Activated T-cell treated with anti-CD3 and anti-CD28 coated beads, Interleukin-2, amount 50 U/mL, for 24 hours (primary cell): ENCODE measurements at places on chromosomes 11 and 22.

DNA sequence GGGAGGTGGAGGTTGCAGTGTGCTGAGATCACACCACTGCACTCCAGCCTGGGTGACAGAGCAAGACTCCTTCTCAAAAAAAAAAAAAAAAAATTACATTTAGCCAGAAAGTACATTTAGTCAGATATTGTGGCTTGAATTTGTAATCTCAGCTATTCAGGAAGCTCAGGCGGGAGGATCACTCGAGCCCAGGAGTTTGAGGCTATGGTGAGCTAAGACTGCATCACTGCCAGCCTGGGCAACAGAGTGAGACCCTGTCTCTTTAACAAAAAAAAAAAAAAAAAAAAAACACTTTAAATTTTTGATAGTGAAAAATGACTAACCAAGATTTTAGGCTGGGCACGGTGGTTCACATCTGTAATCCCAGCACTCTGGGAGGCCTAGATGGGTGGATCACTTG, 27.3 kb downstream of the MRTFA start:
- no peak for DNase-seq

DNA sequence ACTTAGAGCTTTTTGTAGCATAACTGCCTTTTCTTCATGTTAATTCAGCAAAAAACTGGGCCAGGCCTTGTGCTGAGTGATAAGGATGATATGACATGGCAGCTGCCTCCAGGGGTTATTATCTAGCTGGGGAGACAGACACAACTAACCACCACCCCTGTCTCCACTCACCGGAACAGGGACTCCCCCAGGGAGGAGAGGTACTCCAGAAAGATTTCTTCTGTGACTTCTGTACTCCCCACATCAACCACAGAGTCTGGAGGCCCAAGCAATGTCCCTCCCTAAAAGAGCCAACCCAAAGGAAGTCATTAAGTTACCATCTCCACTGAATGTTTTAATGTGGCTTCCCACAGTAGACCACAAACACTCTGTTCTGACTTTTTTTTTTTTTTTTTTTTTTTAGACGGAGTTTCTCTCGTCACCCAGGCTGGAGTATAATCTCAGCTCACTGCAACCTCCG, 14.3 kb upstream of the PMM1 start:
- DNase-seq: peak; percentile 60

GRCh38 chr11:127844876-127845275, 742.5 kb downstream of the ETS1 start:
- no peak for DNase-seq

DNA sequence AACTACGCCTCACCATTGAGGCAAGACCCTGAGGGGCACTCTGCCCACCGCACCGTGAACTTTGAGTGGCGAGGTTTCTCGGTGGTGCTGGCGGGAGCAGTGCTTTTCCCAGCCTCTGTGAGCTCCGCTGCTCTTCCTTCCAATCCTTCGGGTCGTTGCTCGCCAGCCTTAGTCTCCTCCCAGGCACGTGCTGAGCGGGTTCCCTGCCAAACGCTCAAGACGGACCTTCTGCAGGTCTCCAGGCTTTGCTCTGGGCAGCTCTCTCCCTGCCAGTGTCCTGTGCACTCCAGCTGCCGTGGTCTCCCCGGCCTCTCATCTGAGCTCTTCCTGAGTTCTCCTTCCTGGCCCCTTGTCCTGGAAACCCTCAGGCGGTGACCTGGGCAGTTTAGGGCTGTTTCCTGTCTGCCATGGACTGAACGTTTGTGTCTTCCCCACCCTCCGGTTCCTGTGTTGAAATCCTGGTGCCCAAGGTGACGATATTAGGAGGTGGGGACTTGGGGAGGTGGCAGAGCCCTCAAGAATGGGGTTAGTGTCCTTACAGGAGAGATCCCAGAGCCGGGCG, 11.2 kb upstream of the MUC6 start:
- DNase-seq: peak; percentile 19

GRCh38 chr11:130451231-130452019, 3.0 kb downstream of the ADAMTS15 start:
- DNase-seq: no peak

- DNase-seq: no peak
These were observed 3.4 kb downstream of the OR10AG1 start for GRCh38 chr11:55966391-55966790.

DNA sequence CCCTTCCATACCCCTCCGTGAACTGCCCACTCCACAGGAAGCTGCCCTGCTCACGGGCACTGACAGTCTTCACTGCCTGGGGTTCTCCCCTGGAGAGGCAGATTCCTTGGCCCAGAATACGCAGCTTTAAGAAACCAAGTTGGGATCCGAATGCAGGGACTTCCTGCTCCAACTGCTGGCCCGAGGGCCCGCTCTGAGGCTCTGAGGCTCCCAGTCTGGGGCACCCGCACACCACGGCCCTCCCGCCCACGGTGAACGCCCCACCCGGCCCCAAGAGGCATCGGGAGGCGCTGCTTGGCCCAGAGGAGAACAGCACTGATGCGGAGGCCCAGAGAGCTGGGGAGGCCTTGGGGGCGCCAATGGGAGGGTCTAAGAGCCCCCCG, 42.3 kb downstream of the IGF2 start:
- DNase-seq: no peak

DNA sequence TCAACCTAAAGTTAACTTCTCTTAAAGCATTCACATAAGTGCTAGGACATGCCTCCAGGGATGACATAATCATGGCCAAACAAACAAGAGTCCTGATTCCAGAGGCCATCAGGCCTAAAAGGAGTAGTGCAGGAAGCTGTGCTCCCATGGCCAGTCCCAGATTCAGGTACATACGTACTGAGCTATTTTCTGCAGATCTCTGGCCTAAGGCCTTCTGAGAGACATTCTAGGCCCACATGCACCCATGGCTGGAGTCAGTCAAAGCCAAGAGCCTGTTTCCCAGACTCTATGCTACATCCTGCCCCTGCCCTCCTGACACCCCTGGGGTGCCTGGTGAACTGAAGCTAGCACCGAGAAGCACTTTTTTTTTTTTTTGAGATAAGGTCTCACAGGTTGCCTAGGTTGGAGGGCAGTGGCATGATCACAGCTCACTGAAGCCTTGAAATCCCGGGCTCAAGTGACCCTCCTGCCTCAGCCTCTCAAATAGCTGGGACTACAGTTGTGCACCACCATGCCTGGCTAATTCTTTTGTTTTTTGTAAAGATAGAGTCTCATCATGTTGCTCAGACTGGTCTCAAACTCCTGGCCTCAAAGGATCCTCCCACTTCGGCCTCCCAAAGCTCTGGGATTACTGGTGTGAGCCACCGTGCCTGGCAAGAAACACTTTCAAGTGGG, 553 bp downstream of the CD3D start:
- DNase-seq: no peak

- DNase-seq: no peak
These were observed 169.6 kb upstream of the PGR start for GRCh38 chr11:101299210-101299609.

- DNase-seq: no peak
These were observed 61.0 kb upstream of the BIRC3 start for GRCh38 chr11:102256251-102256650.

GRCh38 chr11:1746956-1747752, 3.2 kb downstream of the IFITM10 start:
- peak; percentile 26 for DNase-seq

DNA sequence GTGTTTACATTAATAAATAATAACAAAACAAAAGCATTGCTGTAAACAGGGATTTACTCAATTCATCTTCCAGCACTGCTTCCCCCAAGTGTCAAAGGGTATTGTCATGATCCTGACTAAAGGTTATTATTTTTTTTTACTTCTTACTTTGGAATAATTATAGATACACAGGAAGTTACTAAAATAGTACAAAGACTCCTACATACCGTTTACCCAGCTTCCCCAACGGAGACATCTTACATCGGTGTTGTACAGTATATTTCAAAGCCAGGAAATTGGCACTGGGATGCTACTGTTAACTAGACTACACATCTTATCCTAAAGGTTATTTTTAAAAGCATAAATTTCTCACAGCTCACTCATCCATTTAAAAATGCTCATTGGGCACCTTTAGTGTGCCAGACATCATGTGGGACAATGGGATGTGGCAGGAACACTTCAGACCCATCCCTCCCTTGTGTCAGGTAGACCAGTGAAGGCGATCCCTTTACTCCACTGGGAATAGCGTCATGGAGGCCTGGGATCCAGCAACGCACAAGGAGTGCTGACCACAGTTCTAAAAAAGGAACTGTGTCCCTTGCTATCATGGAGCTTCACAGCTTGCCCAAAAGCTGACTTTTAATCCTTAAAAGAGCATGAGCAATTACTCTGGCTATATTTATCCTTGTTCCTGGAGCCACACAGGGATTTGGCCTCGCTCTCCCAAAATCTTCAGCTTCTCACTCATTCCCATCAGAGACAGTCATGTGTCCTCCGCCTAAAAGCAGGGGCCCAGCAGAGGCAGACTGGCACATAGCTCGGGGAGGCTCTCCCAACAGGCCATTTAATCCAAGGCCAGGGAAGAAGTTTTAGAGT, 3.1 kb upstream of the IRAG1 start:
- DNase-seq: no peak

DNA sequence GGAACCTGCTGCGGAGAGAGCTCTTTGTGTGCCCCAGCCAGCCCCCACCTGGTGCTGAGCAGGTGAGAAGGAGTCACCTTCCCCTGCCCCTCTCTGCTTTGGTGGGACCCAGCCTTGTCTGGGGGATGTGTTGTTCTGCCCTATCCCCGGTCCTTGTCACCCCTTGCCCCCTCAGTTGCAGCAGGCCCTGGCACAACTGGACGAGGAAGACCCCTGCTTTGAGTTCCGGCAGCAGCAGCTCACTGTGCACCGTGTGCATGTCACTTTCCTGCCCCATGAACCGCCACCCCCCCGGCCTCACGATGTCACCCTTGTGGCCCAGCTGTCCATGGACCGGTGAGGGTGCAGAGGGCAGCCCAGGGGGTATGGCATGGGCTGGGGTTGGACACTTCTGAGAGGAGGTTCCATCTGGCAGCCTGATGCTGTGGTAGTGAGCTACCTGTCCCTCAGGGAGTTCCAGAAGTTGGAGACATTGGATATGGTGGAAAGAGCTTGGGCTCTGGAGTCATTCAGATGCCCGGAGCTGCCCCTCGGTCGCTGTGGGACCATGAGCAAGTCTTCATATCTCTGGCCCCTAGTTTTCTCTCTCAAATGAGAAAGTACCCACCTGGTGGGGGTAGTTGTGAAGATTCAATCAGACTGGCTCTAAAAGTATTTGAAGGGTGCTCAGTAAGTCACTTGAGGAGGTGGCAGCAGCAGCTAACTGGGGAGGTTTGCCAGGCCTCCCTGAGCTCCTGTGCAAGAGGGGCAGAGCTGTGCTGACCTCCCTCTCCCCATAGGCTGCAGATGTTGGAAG, 4.3 kb downstream of the LARGE2 start:
- no peak for DNase-seq

GRCh38 chr11:72974487-72975205, 160.4 kb downstream of the ATG16L2 start:
- DNase-seq: no peak

DNA sequence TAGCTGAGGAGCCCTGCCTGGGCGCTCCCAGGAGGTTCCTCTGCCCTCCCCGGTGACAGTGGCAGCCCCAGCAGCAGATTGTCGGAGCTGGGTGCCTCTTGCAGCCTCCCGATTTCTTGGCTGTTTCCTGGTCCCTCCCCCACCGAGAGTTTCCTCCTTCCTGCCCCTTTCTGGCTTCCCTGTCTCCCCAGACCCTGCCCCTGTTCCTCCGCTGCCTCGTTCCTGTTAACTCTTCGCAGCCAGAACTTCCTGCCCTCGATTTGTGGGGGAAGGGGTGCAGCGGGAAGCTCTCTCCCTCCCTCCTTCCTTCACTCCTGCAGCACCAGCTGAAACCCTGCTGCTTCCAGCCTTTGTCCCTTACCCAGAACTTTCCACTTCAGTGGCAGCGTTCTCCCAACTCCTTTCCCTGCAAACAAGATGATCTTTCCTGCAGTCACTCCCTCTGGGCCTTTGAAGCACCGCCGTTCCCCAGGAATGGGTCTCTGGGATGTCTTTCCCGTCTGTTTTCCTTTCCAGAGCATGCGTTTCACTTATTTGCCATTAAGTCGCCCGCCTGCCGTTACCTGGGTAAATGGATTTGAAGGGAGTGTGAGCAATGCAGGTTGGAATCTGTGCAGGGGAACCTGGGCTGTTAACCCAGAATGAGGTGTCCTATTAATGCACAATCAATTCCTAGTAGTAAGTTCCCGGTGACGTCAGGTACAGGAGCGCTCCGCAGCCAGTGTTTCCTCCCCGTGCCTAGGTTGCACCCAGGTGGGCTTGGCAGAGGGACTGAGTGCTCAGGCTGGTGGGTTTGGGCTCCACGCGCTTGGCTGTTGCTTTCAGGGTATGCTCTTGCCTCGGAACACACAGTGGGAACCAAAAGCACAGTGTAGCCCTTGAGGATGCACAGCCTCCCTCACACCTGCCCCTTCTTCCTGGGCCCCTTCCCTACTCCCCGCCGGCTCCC, 4.3 kb downstream of the GRK2 start:
- peak; percentile 56 for DNase-seq

GRCh38 chr22:46287873-46288751, 8.6 kb upstream of the GTSE1 start:
- peak; percentile 45 for DNase-seq

DNA sequence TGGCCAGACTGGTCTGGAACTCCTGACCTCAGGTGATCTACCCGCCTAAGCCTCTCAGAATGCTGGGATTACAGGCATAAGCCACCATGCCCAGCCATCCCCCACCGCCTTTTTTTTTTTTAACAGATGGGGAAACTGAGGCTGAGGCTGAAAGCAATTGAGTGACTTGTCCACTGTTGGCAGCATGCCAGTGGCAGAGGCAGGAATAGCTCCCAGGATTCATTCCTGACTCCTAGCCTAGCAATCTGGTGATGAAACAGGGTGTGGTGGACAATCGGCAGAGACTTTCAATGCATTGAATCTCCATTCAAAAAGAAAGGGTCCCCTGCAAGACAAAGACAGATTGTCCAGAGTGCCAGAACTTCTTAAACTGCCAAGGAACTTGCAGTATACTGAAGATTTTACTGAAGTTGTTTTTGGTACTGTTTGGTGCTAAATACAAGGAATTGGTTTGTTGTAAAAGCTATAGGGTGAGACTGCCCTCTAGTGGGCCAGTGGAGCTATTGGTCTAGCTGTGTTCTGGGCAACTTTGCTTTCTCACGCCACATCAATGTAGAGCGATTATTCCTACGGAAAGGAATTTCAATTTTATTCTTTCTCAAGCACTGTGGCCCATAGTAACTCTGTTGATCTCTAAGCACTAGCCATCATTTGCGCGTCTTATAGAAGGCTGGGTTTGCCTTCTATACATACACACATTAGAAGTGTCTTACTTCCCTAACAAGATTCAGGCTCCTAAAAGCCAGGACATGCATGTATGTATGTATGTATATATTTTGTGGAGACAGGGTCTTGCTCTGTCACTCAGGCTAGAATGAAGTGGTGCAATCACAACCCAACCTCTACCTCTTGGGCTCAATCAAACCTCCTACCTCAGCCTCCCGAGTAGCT, 21.0 kb downstream of the C22orf31 start:
- peak; percentile 53 for DNase-seq

- DNase-seq: no peak
These were observed 58.2 kb upstream of the LRRC55 start for GRCh38 chr11:57123590-57123989.

DNA sequence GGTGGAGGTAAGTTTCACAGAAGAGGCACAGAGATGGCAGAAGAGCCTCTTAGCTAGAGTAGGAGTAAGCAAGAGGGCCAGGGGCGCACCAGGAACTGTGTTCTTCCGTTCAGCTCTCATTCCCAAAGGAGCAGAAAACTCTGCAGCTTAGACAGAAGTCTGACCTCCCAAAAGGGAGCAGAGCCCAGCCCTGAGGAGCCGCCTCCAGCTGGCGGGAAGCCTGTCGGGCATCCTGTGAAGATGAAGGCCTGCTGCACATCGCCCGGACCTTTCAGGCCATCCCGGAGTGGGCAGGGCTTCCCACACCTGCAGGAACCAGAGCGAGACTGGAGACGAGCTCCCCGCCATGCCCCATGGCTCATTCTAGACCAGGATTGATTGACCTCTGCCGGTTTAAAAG, 1102.8 kb downstream of the BRD1 start:
- DNase-seq: no peak
